ENCODE measurements at places on chromosomes 6 and 20.

DNA sequence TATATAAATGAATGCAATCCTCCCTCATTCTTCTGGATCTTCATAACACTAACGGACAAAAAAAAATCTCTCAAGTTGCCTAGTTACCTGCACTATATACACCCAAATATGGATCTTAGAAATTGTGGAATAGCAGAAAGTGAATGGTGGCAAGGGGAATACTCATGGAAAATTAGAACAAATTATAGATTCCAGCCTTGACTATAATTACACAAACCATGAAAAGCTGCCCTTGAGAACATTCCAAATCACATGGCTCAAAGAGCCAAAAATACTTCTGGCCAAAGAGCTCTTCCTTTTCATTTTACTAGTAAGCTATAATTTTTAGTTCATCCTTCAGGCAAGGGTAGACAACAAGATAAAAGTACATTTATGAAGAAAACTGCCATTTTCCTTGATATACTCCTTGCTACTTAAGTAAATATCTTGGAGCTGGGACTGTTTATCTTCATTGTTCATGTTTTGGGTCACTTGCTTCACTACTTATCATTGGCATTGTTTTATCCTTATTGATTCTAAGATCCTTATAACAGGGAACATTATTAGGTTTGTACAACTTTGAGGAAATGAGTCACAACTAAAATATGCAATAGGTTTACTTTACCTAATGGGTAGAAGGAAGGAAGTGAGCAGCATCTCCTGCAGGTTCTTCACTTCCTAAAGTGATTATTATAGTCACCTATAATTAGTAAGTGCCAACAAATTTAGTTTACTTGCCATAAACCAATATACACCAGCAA, 6.4 kb upstream of the MTRES1 start:
- DNase-seq: no peak

GRCh38 chr20:64053841-64054661, 4.6 kb upstream of the SOX18 start:
- DNase-seq: no peak

GRCh38 chr6:24658573-24659560, 7.8 kb downstream of the TDP2 start:
- peak; percentile 69 for DNase-seq

GRCh38 chr6:6680526-6680925, 92.0 kb downstream of the LY86 start:
- peak; percentile 70 for DNase-seq

DNA sequence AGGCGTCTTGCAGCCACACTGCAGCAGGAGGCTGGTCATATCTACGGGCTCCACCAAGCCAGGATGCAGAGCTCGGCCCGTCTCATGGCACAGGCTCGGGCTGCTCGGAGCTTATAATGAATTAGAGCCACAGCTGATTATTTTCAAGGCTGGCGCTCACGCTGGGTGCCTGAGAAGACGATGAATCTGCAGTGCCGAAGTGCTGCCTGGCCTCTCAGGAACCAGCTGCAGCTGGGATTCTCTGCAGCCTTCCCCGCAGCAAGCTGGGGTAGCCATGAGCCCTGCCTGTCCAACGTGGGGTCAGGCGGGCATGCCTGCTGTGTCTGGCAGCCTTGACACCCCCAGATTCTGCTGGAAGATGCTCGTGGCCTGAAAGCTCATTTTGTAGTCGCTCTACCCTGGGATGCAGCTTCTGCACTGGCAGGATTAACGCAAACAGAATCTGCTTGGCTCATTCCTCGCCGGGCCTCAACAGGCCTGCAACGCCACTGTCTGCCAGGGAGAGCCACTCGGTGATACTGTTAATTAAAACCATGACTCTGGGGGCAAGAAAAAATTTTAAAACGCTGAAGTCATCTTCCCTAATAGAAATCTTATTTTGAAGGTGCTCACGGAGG, 104.3 kb downstream of the CDH26 start:
- no peak for DNase-seq

DNA sequence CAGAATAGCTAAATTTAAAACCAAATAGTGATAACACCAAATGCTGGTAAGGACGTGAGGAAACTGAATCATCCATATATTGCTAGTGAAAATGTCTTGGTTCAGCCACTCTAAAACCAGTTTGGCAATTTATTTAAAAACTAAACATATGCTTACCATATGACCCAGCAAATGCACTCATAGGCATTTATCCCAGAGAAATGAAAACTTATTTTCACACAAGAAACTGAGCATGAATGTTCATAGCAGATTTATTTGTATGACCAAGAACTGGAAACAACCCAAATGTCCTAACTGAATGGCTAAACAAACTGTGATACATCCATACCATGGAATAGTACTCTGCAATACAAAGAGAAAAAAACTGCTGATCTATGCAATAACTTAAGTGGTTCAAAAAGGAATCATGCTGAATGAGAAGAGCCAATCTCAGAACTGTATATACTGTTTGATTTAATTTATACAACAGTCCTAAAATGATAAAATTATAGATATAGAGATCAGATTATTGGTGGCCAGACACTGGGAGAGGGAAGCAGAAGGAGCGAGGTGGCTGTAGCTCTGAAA, 115.6 kb upstream of the ADGRF1 start:
- peak; percentile 40 for DNase-seq

- DNase-seq: peak; percentile 78
Measured at GRCh38 chr6:115441651-115442050, 619.0 kb downstream of the FRK start.

GRCh38 chr20:11173916-11174315, 500.1 kb upstream of the JAG1 start:
- DNase-seq: peak; percentile 56

- DNase-seq: peak; percentile 64
Measured at GRCh38 chr6:35485402-35485877, 11.4 kb downstream of the TEAD3 start.

DNA sequence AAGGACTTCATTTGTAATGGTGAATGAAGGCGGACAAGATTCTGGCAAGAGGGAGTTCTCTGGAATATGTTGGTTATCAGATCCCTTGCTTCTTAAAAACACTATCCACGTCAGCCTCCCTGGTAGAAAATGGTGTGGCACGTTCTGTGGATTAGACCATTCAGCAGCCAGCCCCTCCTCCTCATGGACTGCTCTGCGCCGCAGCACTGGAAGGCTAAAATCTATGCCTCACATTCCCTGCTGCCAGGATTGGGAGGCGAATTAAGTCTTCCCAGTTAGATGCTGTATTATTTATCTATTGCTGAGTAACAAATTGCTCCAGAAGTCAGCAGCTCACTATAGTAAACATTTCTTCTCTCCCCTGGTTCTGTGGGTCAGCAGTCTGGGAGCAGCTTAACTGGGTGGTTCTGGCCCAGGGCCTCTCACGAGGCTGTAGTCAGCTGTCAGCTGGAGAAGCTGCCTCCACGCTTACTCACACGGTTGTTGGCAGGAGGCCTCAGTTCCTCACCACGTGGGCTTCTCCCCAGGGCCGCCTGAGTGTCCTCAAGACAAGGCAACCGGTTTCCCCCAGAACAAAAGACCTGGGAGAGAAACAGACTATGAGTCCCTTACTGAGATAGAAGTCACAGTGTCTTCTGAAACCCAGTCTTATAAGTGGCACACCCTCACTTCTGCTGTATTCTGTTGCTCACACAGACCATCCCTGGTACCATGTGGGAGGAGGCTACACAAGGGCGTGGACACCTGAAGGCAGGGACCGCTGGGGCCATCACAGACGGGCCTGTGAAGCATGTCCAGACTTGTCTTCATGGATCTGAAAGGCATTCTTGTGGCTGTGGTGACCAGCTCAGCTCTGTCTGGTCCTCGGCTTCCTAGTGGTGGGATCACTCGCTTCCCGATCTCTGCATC, 101.0 kb downstream of the NRN1 start:
- DNase-seq: peak; percentile 98

GRCh38 chr6:122268394-122268793, 131.1 kb upstream of the HSF2 start:
- no peak for DNase-seq

GRCh38 chr6:5110246-5110645, 25.1 kb downstream of the PPP1R3G start:
- DNase-seq: no peak

GRCh38 chr6:156773476-156773875, 3.7 kb upstream of the ARID1B start:
- DNase-seq: no peak

DNA sequence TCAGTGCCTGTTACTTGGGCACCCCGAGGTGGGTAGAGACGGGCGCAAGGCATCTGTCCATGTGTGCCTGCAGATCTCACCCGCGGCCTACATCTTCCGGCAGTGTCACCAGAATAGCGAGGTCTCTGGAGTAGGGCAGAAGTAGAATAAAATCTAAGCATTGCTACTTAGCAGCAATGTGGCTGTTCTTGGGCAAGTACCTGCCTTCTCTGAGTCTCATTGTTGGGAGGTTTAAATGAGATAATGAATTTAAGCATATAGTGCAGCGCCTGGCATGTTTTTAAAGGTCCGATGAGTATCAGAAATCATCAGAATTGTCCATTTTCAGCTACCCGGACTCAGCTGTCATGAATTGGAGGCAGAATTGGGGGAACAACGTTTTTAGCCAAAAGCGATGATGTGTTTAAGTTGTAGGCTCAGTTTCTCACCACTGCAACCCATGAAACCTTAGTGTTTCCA, 800 bp downstream of the ABCC10 start:
- DNase-seq: no peak

DNA sequence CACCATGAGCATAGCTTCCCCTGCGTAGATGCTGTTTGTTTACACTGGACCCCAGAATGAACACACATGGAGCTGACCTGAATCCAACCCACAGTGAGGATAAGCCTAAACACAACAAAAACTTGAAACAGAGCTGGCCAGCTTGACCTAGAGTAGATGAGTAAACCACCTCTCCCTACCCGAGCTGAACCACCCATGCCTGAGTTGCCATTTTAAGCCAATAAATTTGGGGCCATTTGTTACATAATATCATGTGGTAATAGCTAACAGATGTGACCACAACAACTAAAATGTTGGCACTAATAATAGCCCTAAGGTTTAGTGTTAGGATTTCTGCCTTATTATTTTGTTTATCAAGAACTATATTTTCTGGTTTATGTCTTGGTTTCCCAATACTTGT, 103.2 kb upstream of the GRIK2 start:
- peak; percentile 57 for DNase-seq

- DNase-seq: no peak
Measured at GRCh38 chr20:10984913-10985312, 311.1 kb upstream of the JAG1 start.

DNA sequence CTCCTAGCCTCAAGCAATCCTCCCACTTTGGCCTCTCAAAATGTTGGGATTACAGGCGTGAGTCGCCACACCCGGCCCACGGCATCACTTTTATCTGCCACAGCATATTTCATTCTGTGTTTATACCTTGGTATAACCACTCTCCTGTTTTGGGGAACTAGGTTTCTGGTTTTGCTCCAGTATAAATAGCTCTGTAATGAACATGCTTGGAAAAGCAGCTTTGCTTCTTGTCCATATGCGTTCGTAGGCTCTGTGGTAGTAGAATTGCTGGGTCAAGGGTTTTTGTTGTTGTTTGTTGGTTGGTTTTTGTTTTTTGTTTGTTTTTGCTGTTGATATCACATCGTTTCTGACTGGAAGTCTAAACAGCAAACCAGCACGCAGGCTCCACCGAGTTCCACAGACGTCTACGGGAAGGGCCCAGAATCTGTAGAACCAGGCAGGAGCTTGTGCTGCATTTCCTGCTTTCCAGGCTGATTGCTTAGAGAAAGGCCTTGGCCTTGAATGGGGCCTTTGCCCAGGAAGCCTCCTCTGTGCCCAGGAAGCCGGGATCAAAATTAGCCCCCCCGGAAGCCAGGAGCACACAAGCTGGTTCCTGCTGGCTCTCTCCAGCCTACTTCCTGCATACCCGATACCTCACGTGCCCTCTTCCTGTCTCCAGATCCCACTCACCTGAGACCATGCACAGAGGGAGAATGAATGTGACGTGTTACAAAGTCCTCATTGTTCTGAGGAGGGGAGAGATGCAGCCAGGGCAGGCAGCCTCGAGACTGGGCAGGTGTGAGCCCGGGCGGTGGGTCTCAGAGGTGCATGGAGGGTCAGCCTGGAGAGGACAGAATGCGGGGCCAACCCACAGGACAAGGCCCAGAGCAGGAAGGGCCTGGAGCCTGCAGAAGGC, 34.7 kb downstream of the AAR2 start:
- DNase-seq: no peak

DNA sequence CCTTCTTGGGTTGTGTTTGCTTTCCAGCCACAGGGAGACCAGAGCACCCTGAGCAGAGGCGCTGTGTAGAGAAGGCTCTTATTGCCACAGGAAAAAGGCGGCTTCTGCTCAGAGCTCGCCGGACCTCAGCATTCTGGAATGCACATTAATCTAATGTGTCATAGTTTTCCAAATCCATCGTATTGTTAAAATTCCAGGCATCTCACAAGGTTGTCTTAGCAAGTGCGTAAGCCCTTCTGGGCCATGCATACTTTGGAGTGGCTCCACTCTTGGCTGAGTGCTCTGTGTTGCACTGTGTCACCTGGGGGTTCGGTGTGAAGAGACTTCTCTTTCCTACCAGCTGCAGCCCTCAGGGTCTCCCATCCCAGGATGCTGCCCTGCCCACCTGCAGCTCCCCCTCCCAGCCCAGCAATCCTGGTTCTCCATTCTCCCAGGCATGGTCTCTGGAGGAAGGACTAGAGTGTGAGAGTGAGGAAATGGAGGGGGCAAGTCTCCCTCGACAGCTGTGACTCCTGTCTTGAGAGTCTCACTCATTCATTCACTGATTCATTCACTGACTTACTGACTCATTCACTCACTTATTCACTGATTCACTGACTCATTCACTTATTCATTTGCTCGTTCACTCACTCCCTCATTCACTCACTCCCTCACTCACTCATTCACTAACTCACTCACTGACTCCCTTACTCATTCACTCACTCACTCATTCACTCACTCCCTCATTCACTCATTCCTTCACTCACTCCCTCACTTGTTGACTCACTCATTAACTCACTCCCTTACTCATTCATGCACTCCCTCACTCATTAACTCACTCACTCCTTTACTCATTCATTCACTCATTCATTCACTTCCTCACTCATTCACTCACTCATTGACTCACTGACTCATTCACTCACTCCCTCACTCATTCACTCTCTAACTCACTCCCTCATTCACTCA, 83.7 kb upstream of the MPC1 start:
- peak; percentile 94 for DNase-seq

- peak; percentile 43 for DNase-seq
Measured at GRCh38 chr6:55980627-55981211, 105.3 kb upstream of the BMP5 start.

GRCh38 chr6:75694406-75694805, 54.6 kb upstream of the MYO6 start:
- DNase-seq: no peak

DNA sequence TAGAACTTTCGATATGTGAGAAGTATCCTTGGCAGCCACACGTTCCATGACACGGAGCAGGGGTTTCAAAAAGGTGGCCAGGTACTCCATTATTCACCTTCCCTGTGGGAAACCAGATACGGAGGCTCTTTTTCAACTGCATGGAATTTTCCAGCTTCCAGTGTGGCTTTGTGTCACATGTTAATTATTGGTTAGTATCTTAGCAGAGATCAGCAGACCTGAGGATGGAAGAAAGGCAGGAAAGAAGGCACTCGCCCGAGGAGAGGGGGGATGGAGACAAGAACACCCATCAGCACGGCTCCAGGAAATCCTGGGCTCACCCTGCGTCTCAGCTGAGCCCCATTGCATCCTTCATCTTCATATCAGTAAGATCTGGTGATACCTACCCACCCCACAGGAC, 115.5 kb downstream of the PXDC1 start:
- DNase-seq: no peak
